ENCODE measurements at places on chromosomes 12 and 14.
A peak's percentile ranks its signal among the peaks of the same experiment; 100 is the strongest.

- no peak for DNase-seq
These were observed 17.6 kb downstream of the RAB35 start for GRCh38 chr12:120098756-120099470.

GRCh38 chr14:34593740-34594375 lies 36.1 kb downstream of the SNX6 start:
- peak; percentile 17 for DNase-seq

GRCh38 chr12:69994724-69995173 lies 169.7 kb downstream of the MYRFL start:
- DNase-seq: no peak

DNA sequence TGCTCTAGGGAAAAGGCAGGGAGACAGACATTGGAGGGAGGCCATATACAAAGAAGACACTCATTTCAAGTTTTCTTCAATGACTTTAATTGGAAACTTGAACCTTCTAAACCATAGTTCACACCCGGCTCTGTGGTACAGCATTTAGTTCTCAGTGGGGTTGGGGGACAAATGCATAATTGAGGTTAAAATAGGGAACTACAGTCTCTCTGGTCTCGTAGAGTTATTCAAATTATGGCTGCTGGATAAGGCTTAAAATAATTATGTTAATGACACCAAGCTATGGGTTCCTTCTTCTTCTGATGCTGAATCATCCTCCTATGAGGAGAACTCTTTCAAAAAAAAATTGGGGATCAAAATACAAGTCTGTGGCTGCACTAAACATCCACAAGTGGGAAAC lies 3.8 kb upstream of the RPAP3 start:
- no peak for DNase-seq

DNA sequence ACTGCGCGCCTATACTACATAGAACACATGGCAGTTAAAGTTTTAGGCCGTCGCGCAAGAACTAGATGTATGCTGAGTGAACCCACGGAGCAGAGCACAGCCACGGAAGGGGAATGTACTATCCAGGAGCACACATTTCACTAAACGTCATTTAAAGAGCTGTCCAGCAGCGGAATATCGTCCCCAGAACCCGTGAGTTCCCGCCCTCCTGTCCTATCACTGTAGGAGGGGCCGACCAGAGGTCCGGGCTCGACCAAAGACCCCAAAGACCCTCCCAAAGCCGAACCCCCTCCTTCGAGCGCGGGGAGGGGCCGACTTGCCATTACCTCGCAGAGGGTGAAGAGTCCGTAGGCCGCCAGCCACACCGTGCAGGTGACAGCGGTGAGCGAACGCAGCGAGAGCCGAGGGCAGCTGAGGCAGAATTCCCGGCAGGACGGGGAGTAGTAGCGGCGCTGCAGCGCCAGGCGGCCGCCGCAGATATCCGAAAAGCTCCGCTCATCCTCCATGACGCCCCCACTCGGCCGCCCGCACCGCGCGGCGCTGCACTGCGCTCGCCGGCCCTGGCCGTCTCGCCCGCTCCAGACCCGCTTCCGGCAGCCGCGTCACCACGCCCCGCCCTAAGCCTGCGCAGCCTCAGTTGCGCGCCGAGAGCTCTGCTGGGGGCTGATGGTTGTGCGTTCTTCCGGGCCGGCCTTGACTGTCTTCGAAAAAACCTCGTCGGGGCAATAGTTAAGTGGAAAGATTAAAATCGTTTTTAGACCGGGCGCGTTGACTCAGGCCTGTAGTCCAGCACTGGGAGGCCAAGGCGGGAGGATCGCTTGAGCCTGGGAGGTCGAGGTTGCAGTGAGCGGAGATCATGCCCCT lies at the start of gene PIGH:
TSS of gene PIGH (minus strand) at position 571 of the 864 bp plus-strand sequence. CDS start at position 506, 65 bp downstream.
- peak; percentile 96 for DNase-seq

GRCh38 chr12:60210756-60211155 lies 614.9 kb downstream of the SLC16A7 start:
- no peak for DNase-seq

GRCh38 chr12:126316411-126316810 lies 1251.2 kb downstream of the AACS start:
- no peak for DNase-seq

DNA sequence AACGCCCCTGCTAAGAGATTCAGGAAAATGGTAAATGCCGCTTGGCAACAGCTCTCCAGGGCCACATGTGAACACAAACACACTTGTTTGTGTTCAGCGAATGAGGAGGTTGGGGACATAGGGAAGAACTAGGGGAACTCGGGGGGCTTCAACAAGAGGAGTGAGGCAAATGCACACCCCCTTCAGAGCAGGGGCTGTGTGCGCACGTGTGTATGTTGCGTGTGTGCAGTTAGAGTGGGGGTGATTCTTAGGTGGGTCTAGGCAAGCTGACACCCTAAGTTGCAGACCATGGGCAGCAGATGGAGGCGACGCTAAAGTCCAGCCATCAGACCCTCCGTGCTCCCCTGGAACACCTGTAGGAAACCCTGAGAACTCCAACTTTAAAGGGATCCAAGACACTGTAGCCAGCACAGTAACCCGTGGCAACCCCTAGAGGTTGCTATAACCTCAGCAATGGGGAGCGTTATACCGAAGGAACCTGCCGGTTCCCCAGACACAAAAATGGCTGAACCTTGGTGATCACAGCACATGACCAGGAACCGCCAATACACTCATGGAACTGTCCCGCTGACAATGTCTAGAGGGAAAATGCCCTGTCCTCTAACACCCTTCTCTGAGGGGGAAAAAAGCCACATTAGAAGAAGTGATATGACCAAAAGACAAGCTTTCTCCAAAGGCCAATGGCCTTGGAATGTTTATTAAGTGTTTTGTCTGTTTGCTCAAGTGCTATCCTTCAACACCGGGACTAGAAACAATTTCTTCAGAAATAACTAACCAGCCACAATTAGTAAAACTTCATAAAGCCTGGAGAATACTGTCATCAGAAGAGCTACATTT lies 86.5 kb upstream of the CEP83 start:
- peak; percentile 60 for DNase-seq

- no peak for DNase-seq
These were observed 18.6 kb upstream of the KRT77 start for GRCh38 chr12:52721838-52722470.

DNA sequence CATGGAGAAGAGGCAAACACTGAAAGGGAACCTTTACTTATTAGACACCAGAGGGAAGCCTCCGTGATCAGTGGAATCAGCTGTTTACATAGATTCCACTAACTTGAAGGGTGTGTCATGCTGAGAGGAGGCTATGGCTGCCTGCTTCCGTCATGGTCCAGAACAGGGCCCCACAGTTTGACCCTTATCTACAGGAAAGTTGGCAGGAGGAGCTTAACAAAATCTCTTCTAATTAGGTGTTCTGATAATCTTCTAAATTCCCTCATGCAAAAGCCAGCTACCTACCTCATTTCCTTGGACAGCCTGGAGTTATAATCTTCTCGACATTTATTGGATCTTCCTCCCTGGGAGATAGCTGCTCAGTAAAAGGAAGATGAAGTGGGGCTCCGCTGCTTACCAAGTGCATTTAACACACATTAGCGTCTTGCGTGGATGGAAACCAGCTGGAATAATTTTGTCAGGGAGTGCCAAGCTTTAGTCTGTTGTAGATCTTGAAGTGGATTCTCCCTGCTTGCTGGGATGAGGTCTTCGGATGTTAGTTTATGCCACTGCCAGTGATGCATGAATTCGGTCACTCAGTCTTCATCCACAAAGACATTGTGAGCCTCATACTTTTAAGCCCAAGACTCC lies 171.0 kb downstream of the PAH start:
- no peak for DNase-seq

DNA sequence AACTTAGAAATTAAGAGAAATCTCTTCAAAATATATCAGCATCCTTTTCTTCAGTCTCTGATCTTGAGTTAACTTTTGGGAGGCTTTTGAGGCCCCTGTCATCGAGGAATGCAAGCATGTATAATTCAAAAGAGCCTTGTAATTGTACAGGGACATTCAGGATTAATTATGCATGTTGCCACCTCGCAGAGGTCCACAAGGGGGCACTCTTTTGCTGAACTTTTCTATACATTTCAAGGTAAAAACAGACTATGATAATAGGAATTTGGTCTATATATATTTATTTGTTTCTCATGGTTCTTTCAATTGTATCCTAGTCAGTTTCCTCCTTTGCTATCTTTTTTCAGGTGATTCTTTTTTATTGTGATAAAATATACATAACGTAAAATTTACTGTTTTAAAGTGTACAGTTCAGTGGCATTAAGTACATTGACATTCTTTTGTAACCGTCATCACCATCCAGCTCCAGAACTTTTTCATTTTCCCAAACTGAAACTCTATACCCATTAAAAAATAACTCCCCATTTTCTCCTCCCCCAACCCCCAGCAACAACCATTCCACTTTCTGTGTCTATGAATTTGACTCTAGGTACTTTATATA lies 47.0 kb upstream of the SLC2A13 start:
- peak; percentile 14 for DNase-seq

- peak; percentile 49 for DNase-seq
These were observed 57.7 kb downstream of the HMGA2 start for GRCh38 chr12:65881965-65882413.

GRCh38 chr12:10736463-10736862 lies 13.3 kb upstream of the YBX3 start:
- no peak for DNase-seq

DNA sequence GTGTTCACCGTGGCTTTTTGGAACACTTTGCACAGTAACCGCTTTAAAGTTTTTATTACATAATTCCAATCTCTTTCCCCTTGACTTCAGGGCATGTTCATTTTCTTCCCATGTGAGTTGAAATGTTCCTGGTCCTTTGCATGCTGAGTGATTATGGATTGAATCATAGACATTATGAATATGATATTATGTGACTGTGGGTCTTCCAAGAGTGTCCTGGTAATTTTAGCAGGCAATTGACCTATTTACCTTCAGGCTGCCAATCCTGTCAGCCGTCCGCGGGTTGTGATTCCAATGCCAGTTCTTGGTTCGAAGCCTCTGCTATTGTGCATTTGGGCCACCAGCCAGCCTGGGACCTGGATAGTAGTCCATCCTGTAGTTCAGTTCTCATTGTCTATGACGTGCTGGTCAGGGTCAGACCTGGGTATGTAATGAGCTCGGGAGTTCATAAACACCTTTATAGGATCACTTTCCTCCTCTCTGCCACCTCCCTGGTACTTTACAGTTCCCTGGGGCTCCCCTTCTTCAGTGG lies 32.6 kb upstream of the DDX11 start:
- no peak for DNase-seq

GRCh38 chr12:6317693-6318439 lies 7.4 kb downstream of the PLEKHG6 start:
- no peak for DNase-seq

GRCh38 chr14:95406756-95407277 lies 87.1 kb upstream of the CLMN start:
- DNase-seq: no peak

DNA sequence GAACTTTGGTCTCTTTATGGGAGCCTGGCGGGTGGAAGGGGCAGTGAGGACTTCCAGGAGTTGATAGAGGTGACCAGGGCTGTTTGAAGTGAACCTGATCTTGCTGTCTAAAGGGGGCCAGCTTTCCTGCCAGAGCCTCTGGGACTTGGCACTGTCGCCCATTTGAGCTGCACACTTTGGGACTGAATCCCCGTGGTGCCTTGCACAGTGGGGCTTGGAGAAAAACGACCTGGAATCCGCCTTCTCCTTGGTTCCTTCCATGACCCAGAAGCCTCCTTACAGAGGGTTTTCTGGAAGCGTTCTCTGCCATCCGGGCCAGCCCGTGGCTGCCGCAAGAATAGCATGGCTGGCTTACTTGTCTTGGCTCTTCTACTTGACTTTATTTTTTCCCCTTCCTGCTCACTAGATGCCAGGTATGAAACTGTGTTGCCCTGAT lies 2.0 kb downstream of the RFLNA start:
- peak; percentile 31 for DNase-seq

GRCh38 chr14:106187216-106187615 lies 660.8 kb downstream of the TMEM121 start:
- DNase-seq: no peak

- no peak for DNase-seq
These were observed 36.2 kb downstream of the TMEM120B start for GRCh38 chr12:121748571-121749265.

DNA sequence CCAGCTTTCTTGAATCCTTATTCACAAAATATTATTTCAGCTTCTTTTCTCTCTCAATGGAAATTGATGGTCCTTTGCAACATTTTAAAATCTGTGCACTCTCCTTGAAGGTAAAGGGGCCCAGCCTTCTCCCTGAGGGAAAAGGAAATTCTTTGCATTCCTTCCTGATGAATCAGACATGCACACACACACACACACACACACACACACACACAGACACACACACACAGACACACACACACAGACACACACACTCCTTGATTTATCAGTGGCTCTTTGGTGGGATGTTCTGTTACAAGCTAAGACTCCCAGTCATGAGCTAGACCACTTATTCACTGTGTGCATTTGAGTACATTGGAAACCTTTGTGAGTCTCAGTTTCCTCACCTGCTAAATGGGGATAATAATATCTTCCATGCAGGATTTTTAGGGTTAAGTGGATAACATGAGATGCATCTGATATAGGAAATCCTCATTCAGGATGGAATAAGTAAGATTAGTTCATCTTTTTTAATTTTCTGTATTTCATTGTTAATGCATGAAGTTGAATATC lies 45.1 kb upstream of the HMGA2 start:
- no peak for DNase-seq

- DNase-seq: no peak
These were observed 149.4 kb upstream of the PLEKHG7 start for GRCh38 chr12:92553389-92553788.

- DNase-seq: peak; percentile 50
These were observed 75.4 kb downstream of the IFT81 start for GRCh38 chr12:110199339-110200123.

DNA sequence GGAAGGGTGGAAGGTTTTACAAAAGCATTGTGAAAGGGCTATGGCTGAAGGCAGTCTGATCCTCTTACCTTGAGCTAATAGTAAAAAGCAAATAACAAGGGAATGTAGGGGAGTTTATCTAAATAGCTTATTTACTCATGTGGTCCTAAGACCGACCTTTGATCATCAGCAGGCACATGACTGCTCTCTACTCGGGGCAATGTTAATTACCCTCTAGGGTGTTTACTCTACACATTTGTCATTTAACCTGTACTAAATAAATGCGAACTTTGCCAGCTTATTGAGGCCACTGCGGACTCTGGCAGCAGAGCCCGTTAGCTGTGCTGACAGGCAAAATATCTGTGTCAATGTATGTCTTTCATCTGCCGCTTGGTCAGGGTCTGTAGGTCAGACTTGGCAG lies 768.3 kb upstream of the ATXN7L3B start:
- DNase-seq: no peak

GRCh38 chr12:92933606-92934005 lies 4.5 kb upstream of the EEA1 start:
- DNase-seq: no peak

- no peak for DNase-seq
These were observed 43.9 kb downstream of the GIT2 start for GRCh38 chr12:109952160-109952858.

- DNase-seq: no peak
These were observed 10.0 kb downstream of the DACT1 start for GRCh38 chr14:58647777-58648176.

DNA sequence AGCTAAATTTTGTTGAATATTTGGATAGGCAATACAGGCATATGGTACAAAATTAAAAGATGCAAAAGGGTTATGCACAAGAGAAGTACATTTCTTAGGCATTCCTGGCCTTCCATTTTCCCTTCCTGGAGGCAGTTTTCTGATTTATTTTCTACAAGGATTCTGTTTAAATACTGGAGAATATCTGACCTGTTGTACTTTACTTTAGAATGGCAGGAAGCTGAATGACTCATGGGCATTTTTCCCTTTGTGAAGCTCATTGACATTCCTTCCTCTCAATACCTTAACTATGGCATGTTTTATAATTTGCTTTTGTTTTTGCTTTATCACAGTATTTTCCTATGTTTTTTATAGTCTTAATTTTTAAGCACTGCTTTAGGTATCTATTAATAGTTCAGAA lies 62.7 kb downstream of the RCOR1 start:
- DNase-seq: peak; percentile 37

All from AG08395 (cell line).